Stimulated activated CD4-positive, alpha-beta T cell treated with anti-CD3 and anti-CD28 coated beads, Interleukin-1b, Interleukin-23, amount 100 ng/mL, for 1 hour (primary cell): ENCODE measurements at places on chromosomes 6 and 20.

GRCh38 chr6:16437984-16438383 is 199.6 kb downstream of the GMPR start:
- DNase-seq = no peak

- DNase-seq = no peak
These were observed 50.3 kb upstream of the EPB41L1 start for GRCh38 chr20:36104244-36104643.

GRCh38 chr6:113458368-113459010 is 398.7 kb upstream of the MARCKS start:
- no peak for DNase-seq

DNA sequence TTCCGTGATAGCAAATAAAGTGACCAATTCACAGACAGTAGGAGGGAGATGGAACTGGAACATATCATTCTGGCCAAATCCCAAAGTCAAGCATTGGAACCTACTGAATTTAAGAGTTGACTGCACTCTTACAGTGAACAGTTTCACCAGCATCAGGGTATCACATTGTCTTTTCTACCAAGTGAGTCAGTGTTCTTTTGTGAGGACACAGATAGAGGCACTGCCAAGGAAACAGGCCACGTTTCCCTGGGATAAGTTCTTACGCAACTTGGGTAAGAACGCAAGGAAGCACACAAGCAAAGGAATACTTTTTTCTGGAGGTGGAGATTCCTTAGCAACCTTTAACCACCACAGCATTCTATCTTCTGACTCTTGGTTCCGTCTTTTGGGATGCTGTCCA is 28.6 kb upstream of the ENPP5 start:
- DNase-seq = no peak

GRCh38 chr20:22914291-22914690 is 120.8 kb upstream of the SSTR4 start:
- DNase-seq = no peak

- no peak for DNase-seq
These were observed 125.4 kb downstream of the MAN1A1 start for GRCh38 chr6:119224095-119224701.

DNA sequence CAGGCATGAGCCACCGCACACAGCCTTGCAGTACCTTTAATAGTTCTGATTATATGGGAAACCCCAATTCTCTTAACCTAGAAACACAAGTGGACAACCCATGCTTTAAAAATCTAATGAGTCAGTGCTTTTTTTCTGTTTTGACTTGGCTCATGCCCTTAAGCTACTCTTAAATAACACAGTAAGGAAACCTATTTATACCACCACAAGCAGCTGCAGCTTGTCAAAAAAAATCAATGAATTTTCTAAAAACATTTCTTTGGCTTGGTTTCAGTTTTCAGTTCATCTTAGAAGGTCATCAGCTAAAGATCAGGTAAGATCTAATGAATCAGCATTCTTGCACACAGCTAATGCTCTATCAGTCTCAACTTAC is 124.1 kb upstream of the DST start:
- DNase-seq = no peak

- DNase-seq = peak; percentile 19
These were observed 131.2 kb upstream of the BTN3A2 start for GRCh38 chr6:26233649-26234420.

DNA sequence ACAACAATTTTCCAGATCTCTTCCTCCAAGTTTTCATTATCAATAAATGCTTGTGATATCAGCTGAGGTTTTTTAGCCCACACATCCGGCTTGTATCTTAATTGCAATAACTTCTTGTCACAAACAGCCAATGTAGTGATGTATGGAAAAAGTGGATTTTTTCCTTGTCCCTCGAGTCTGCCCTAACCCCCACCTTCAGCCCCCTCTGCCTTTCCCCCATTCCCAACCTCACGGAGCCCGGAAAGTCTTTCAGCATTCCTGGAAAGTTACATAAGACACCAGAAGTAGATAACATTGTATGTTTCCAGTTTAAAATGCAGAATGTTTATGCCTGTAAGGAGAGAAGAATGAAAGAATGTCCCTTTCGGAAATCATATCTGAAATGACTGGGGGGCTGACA is 179.2 kb upstream of the PHACTR1 start:
- no peak for DNase-seq
